Pancreas (tissue), 10 donors: ENCODE measurements at places on chromosomes 2 and 18. TPM values are rescaled to one million over a fixed set of nuclear protein-coding genes. Genes with fewer than 3 reads are reported as not detected.
A peak's percentile ranks its signal among the peaks of the same experiment; 100 is the strongest.

DNA sequence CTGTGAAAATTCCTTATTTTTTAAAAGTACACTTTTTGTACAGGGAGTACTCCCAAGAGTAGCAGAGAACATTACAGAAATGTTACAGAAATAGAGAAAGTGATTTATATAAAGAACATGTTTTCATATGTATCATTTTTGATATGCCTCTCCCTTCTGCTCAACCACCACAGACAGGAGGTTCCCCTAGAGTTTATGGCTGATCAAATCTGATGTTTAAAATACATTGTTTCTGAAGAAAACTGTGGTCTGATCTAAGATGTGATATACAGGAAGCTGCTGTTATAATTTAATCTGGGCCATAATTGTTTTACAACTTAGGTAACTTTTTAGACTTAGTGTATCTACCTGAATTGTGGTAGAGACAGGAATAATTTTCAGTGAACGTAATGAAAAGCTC lies 37.0 kb downstream of the STAT4 start:
- DNase-seq = no peak

DNA sequence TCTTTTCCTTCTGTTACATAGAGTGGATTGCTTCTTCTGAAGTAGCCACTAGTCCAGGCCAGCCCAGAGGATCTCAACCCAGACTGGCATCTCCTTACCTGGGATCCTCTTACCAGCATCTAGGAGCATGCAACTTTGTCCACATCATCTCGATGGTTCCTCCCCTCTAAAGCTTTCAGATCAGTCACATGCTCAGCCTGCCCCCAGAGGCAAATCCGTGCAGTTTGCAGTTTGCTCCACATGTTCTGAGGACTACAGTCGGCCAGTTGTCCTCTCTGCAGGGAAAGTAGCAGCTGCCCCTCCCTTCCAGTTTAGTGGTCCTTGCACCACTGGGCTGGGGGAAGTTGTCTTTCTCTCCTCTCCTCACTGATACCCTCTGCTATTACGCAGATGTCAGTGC lies 259.8 kb upstream of the APCDD1 start:
- DNase-seq = no peak

Gene TRABD2A
- 0.28 TPM for total RNA-seq

Gene BZW1
- total RNA-seq = 82.9 TPM

- DNase-seq = no peak
Measured at GRCh38 chr18:57207124-57207916, 60.4 kb downstream of the BOD1L2 start.

Gene ALPI
- not detected for total RNA-seq

DNA sequence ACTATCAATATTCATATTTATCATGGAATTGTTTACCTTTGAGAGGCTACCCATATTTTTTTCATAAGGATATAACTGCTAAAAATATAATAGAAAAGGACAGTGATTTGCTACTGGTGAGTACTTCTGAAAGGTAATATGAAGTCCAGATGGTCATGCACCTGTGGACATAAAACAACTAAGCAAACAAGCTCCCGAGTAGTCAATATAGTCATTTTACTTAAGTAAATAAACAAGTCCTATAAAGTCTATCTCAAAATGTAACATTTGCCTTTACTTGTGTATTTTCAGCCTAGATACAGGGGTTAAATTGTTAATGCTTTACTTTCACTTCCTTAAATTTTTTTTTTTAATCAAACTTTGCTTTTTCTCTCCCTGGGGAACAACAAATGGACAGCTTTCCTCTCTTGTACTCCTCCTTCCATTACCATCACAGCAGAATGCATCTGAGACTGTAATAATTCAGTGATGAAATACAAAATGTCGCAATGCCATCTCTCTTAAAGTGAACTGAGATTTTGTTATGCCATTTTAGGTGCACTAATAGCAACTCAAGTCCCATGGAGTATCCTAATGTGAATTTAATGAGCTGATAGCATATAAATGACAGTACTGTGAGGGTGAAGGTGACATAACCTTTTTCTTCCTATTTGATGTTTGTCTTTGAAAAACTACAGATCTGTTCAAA lies 1325.4 kb upstream of the ZEB2 start:
- no peak for DNase-seq

DNA sequence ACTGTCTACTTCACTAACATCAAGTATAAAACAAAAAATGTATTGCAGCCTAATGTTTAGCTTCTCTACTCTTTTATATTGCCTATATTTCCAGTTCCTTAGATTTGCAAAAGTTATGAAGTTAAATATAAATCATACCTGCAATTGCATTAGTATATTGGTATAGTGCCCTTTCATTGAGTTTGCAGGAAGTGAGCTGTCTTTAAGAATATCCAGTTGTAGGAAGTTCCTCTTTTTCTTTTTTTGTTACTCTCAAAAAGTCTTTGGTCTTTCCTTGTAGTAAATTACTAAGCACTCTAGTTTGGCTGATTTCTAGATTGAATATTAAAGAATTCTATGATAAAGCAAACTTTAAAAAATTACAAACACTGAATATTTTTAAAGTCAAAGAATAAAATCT lies 71.3 kb upstream of the FN1 start:
- no peak for DNase-seq

Gene IL36RN
- not detected for total RNA-seq

Gene ATP6V1B1
- total RNA-seq = 3.1 TPM

DNA sequence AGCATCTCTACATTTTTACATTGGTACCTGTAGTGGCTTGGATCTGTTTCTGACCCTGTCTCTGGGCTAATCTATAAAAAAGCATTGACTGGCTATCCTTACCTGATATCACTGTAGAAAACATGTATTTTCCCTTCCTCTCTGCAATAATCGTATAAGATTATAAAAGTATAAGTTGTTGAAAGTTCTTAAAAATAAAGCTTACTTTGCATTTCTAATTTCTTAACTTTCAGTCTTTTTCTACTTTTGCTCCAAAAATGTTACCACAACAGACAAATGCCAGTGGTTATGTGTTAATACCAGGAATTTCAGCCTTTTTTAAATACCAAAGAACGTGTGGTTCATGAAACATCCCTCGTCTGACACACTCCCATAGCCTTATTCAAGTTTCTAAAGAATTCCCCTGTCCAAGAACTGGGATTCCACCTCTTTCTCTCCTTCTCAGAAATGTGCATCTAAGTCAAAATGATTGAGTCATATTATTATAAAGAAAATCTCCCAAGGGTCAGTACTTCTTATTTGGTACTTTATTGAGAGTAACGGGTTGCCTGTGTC lies 28.5 kb upstream of the ACKR3 start:
- no peak for DNase-seq

- no peak for DNase-seq
Measured at GRCh38 chr2:216559625-216560156, 61.0 kb downstream of the RPL37A start.

DNA sequence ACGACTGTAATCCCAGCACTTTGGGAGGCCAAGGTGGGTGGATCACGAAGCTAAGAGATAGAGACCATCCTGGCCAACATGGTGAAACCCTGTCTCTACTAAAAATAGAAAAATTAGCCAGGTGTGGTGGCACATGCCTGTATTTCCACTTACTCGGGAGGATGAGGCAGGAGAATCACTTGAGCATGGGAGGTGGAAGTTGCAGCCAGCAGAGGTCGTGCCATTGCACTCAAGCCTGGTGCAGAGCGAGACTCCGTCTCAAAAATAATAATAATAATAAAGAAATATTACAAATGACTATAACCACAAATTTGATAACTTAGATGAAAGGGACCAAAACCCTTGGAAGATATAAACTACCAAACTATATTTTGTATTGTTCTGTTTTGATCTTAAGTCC lies 226.3 kb upstream of the GULP1 start:
- no peak for DNase-seq

Gene CHRNG
- total RNA-seq = not detected

GRCh38 chr2:127138281-127138680 lies 31.3 kb upstream of the BIN1 start:
- no peak for DNase-seq

Gene RBM44
- total RNA-seq = 0.35 TPM

- no peak for DNase-seq
Measured at GRCh38 chr2:45212953-45213635, 203.8 kb upstream of the SIX2 start.

Gene LIPG
- 0.39 TPM for total RNA-seq

DNA sequence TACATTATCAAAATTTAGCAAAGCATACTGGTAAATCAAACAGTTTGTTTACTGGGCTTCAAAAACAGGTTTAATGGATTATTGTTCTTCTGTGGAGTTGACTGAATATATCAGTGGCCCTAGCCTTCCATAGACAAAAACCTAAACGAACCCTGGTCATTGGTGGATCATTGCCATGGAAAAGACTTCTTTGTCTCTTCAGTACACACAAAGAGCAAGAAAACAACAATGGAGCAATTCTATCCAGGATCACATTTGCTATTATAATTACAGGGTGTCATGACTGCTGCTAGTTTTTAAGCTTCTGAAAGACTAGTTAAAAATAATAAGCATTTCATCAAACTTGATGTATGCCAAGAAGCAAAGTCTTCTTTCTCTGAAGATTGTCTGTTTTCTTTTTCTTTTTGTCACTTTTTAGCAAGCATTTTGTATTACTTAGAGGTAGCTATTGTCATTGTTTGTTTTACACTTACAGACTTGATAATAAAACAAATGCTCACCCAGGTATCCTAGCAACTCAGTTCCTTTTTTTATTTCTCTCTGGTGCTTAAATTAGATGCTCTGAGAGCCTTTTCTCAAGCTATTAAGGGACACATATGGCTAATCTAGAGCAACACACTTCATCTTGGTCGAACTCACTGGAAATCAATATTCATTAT lies 1228.7 kb upstream of the DDX18 start:
- DNase-seq = no peak

Gene GKN1
- not detected for total RNA-seq

GRCh38 chr2:27085062-27085672 lies 1.4 kb upstream of the KHK start:
- DNase-seq = peak; percentile 65

DNA sequence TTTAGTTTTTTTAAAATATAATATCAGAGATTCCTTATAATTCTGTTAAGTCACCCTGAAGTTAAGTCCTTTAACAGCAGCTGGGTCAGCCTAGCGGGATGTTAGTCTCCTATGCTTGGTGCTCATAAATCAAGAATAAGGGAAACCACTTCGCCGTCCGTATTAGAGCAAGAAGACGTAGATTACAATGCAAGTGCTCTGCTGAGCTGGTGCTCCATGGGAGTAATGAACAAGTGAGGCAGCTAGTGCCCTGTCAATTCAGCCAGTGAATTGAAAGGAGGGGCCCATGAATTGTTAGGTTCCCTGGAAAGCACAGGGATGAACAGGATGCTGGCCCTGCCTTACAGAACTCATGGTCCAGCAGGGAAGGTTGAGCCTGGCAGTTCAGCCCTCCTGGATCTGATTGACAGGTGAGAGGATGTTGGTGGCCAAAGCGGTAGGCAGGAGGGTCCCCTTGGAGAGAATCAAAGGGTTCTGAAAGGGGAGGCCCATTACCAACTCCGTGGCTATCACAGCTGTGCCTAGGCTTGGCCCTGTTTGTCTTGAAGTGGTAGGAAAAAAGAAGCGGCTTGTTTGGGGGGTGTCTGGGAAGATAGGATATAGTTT lies 30.8 kb downstream of the PLB1 start:
- DNase-seq = no peak

DNA sequence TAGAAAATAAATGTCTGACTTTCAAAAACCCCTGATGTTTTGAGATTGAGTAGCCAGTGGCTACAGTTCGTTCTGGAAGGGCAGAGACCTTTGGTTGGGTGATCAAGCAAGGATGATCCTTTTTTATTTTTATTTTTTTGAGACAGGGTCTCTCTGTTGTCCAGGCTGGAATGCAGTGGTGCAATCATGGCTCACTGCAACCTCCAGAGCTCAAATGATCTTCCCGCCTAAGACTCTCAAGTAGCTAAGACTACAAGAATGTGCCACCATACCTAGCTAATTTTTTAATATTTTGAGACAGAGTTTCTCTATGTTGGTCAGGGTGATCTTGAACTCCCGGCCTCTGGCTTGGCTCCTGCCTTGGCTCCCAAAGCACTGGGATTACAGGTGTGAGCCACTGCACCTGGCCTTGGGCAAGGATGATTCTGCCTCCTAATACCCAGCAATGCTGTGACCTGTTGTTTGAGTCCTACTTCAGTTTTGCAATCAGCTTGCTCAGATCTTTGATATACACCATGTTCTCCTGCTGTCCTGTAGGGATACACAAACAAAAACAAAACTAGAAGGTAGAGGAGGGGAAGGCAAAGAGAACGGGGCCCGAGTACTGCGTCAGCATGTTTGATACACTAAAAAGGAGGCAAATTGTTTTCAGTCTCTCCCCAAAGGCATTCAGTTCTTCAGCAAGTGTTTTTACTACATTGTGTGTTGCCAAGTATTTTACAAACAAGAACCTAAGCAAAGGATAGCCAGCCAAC lies 59.2 kb upstream of the LYPD6B start:
- no peak for DNase-seq

- no peak for DNase-seq
Measured at GRCh38 chr2:179354739-179355537, 90.3 kb upstream of the SESTD1 start.

Gene ADAM23
- total RNA-seq = 0.92 TPM

Gene SPAST
- 10.4 TPM for total RNA-seq

- DNase-seq = no peak
Measured at GRCh38 chr18:48796491-48797205, 154.1 kb downstream of the SMAD7 start.

DNA sequence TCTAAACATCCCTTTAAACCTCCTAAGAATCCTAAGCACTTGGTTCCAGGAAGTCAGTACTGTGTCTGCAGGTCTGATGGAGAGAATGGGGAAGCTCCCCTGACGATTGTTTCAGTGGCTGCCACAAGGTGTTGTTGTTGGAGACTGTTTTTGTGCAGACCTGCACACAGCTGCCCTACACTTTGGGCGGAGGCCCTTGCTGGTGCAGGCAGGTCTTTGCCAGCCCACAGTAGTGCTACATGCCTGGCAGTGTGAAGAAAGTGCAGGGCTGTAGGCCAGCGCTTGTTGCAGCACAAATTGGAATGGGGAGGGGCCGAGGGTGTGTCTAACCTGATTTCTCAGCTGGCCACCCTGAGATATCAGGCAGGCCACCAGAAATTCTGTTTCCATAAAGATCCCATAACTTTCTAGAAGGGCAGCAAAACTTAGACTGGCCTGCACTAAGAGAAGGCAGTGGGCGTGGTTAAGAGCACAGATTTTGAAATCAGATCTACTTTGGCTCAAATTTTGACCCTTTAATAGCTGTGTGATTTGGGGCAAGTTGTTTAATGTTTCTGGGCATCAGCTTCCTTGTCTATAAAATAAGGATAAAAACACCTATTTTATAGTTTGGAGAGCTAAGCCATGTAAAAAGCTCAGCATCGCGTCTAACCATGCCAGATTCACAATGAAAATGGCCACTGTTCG lies 83.7 kb upstream of the SLC1A4 start:
- DNase-seq = no peak

Gene HSBP1L1
- 14.0 TPM for total RNA-seq

GRCh38 chr2:139438478-139438877 lies 658.3 kb upstream of the NXPH2 start:
- no peak for DNase-seq

- peak; percentile 24 for DNase-seq
Measured at GRCh38 chr2:190088917-190089316, 26.4 kb upstream of the MSTN start.

- no peak for DNase-seq
Measured at GRCh38 chr2:179233626-179234430, 30.8 kb downstream of the SESTD1 start.
